PC-3 (cell line): ENCODE measurements at places on chromosomes 5 and 9. TPM values are rescaled to one million over a fixed set of nuclear protein-coding genes. Genes with fewer than 3 reads are reported as not detected.

Gene FTMT
- total RNA-seq = not detected in 2 replicates

DNA sequence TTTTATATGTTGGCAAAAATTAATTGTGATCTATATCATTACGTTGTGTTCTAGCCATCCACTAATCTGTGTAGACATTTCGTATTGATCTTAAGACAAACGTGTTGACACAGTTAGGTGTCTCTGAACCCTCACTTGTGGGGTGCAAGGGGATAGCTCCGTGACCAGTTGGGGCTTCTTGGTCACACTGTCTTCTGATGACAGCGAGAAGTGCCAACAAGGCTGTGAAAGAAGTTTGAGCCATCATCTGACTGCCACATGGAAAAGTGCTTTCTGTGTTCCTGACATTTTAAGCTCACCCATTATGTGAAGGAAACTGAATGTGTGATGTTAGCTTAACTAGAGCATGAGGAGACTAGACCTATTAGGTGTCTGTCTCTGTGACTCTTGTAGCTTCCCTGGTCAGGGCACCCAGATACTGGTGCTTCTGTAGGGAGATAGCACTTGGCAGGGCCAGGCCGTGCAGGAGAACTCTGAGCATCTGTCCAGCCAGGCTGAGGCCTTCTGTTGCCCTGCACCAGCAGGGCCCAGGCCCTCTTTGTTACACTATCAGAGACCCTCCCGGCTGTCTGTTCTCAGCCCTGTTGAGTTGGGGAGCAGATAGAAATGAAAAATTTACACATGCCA lies 52.8 kb upstream of the PHF2 start:
- H3K27ac ChIP-seq = no peak overlapping the region
- H3K36me3 ChIP-seq = 0 out of 2 replicates have a peak, but pooled peaks cover 9% of the 10 kb centered on the region
- H3K4me3 ChIP-seq = no peak overlapping the region
- H3K4me1 ChIP-seq = no peaks in the 10 kb centered on the region
- DNase-seq = no peak

- peaks cover 22% of the 10 kb centered on the region for H3K4me1 ChIP-seq
- H3K27ac ChIP-seq = no peak overlapping the region
- H3K27me3 ChIP-seq = no peaks in the 10 kb centered on the region
- no peaks in the 10 kb centered on the region for H3K36me3 ChIP-seq
- DNase-seq = peak; percentile 74
These were observed 33.5 kb downstream of the ELOVL7 start for GRCh38 chr5:60810438-60811085.

DNA sequence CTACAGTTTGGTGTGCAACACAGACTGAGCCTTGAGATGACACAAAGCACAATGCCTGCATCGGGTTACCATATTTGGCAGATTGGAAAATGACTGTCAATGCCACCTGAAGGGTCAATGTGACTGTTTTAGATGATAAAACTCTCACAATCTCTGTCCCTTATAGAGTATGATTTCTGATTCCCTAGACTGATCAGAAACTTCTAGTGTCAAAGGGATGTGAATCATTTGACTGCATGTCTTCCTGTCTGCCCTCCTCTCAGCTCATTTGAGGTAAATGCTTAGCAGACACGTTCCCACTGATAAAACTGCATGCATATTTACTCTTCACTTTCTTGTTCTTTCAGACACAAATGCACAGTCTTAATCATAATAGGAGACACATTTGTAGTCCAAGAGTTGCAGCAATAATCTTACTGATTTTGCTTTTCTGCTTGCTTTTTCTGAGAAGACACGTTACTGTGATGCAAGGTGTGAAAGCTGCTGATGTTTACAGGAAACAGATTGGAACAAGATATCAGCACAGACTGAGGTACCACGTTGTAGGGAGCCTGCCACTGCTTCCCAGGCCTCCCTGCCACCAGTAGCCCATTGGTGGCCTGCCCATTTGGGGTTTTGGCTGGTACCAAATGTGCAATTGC lies 77.8 kb downstream of the GCNT4 start:
- H3K27ac ChIP-seq = no peak overlapping the region
- H3K27me3 ChIP-seq = no peaks in the 10 kb centered on the region
- DNase-seq = no peak
- H3K36me3 ChIP-seq = no peaks in the 10 kb centered on the region
- no peak overlapping the region for H3K4me3 ChIP-seq
- H3K4me1 ChIP-seq = no peaks in the 10 kb centered on the region

Gene FOXD4L3
- total RNA-seq = not detected in 2 replicates

- H3K4me1 ChIP-seq = peaks cover 20% of the 10 kb centered on the region
- no peak overlapping the region for H3K4me3 ChIP-seq
- H3K27ac ChIP-seq = no peak overlapping the region
- DNase-seq = no peak
- no peaks in the 10 kb centered on the region for H3K27me3 ChIP-seq
These were observed 122.2 kb upstream of the PTGER4 start for GRCh38 chr5:40557501-40557900.

DNA sequence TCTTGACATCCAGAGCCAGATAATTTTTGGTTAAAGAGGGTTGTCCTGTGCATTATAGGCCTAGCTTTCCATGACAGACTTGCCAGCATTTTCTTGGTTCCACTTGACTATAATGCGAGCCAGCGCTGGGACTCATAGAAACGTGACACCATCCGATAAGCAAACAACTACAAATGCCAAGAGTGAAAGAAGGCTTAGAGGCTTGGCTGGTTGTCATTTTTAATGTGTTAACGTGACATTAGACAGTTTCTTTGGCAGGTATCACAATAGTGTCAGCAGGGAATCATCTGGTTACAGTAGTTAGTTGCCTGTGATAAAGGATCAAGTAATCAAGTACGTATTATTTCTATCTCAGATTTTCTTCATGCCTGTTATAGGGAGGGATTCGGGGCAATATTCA lies 20.0 kb upstream of the LIFR start:
- H3K27ac ChIP-seq = no peak overlapping the region
- H3K4me3 ChIP-seq = no peak overlapping the region
- no peaks in the 10 kb centered on the region for H3K36me3 ChIP-seq
- DNase-seq = peak; percentile 66

Gene ARL14EPL
- total RNA-seq = not detected in 2 replicates

GRCh38 chr5:72108202-72109061 lies 1.2 kb downstream of the MAP1B start:
- H3K27ac ChIP-seq = no peak overlapping the region
- no peaks in the 10 kb centered on the region for H3K27me3 ChIP-seq
- peak overlapping the region; percentile 90 for H3K4me3 ChIP-seq
- peaks cover 5% of the 10 kb centered on the region; the same call in 1 of the 2 replicates for H3K4me1 ChIP-seq

- H3K27me3 ChIP-seq = no peaks in the 10 kb centered on the region
- H3K4me3 ChIP-seq = no peak overlapping the region
- H3K36me3 ChIP-seq = no peaks in the 10 kb centered on the region
- H3K4me1 ChIP-seq = peaks cover 18% of the 10 kb centered on the region
These were observed 27.3 kb upstream of the TGFBI start for GRCh38 chr5:136001466-136001981.
